Endothelial cell of umbilical vein (primary cell): ENCODE measurements at places on chromosomes 1 and 21. TPM values are rescaled to one million over a fixed set of nuclear protein-coding genes. Genes with fewer than 3 reads are reported as not detected.

IQGAP3 gene
- 28.3 and 30.2 TPM in 2 replicates for polyA plus RNA-seq

ARTN gene
- polyA plus RNA-seq = 0.11 TPM in 2 replicates

SPATA46 gene
- polyA plus RNA-seq = not detected in 2 replicates

RNF186 gene
- not detected in 2 replicates for polyA plus RNA-seq

RGS13 gene
- not detected in 2 replicates for polyA plus RNA-seq

OR2T35 gene
- polyA plus RNA-seq = not detected in 2 replicates

DNA sequence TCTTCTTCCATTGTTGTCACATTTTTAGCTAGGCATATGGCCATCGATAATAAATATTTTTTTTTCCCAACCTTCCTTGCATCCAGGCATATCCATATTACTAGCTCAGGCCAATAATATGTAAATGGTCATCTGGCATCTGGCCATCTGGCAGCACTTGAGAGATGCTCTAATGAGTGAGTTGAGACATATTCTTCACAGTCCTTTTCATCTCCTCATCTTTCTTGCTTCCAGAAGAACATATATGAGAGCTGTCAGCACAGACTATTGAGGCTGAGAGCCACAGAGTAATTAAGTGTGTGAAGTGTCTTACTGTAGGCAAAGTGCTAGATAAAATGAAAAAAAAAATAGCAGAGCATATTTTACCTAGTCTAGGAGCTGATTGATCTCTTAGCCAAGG, 628.4 kb upstream of the TMPRSS15 start:
- DNase-seq = no peak
- H3K4me3 ChIP-seq = no peak overlapping the region
- no peaks in the 10 kb centered on the region for H3K36me3 ChIP-seq
- H3K4me1 ChIP-seq = no peaks in the 10 kb centered on the region
